ENCODE measurements at places on chromosomes 12 and 14.

GRCh38 chr14:100286484-100287191, 19.6 kb downstream of the SLC25A29 start:
- no peak for DNase-seq

- DNase-seq, result no peak
Measured at GRCh38 chr14:80498533-80498932, 287.2 kb upstream of the DIO2 start.

DNA sequence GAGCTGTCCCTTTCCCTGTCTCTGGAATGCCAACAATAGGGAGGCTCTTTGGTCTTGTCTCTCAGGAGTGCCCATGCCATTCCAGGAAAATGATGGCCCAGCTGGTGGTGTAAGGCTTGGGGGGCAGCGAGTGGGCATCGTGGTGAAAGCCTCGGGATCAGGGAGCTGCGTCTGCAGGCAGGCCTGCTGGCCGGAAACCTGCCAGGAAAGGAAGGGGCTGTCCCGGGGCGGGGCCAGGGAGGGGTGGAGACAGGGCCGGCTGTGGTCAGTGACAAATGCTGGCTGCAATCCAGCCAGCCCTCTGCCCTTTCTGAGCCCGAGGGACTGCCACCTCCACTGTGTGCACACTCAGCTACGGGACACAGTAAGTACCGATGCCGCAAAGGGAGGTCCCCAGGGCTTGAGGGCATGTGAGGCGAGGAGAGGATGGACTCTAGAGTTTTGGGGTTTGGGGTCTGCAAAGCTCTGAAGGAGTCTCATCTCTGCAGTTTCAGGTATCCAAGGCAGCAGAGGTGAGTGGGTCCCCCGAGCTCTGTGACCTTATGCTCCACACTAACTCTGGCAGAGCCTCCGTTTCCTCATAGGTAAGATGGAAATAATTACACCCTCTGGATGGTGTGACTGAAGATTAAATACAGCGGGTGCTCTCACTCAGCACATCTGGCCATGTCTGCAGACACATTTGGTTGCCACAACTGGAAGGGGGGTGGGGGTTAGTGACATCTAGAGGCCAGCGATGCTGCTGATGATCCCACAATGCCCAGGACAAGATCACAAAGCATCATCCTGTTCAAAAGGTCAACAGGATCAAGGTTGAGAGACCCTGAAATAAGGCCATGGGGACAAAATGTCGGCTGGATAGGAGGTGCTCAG, at the start of gene SERPINA5:
Gene SERPINA5 (plus strand): TSS at position 300 of the 873 bp plus-strand sequence. CDS start 5,937 bp downstream, outside the sequence.
- DNase-seq, result no peak

GRCh38 chr14:102229071-102229738, 75.8 kb downstream of the MOK start:
- no peak for DNase-seq

DNA sequence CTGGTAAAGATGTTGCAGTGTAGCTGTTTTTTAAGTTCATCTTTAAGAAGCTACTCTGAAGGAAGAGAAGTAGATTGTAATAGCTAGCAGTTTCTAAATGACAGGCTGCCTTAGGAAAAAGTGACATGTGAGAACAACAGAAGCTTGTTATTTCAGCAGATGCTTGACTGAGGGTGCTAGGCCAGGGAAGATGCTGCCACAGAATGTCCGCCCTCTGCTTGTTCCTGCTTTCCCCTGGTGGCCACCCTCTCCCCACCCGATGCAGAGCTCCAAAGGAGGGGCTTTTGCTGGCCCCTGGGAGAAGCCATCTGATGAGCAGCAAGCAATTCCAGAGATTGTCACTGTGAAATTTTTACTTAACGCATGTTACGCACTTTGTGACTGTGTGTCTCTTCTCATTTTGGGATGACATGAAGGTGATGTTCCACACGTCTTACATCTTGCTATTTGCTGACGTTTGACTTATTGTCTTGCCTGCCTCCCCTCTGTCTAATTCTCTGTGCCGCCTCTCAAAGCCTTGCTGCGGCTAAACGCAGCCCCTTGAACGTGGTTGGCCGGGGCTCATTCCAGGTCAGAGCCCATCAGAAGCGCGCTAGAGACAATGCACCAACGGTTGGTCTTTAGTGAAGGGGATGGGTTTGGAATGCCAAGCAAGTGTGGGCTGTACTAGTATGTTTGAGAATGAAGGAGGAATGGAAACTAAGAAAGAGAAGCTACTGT, 44.8 kb downstream of the WDR20 start:
- DNase-seq, result no peak

DNA sequence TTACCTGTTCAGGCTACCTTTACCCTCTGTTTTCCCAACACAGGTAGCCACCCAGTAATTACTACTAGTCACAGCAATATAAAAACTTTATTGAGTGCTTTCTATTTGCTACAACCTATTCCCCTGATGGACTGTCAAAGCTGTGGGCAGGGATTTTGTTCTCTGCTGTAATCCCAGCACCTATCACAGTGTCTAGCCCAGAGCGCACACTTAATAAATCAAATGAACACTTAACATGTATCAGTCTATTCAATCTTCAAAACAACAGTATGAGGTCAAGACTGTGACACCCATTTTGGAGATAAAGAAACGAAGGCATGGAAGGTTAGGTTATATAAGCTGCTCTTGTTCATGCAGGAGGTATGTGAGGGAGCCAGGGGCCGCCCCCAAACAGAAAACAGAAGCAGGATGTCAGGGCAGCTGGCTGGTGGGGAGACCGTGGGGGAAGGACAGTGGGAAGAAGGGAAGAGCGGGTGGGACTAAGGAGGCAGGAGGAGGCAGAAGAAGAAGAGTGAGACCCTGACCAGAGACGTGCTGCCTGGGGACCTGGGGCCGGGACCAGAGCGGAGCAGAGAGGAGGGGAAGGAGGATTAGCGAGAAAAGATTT, 1.7 kb downstream of the TNFRSF1A start:
- DNase-seq, result no peak

DNA sequence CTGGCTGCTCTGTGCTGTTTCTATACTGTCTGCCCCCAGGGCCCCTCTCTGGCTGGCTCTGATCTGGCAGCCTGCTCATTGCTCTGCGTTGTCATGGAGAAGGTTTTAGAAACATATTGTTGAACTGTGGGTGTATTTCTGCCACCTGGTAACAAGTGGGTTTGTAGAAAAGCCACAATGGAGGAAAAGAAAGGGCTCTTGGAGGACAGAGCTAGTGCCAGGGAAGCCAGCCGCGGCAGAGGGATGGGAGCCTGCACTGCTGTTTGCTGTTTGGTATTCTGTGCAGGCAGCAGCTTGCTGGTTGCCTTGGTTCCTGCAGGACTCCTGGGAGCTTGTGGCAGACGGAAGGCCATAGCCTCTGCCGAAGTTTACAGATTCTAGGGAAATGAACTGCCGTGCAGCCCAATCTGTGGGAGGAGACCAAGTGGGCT, 15.1 kb downstream of the CCDC177 start:
- no peak for DNase-seq

GRCh38 chr12:4874671-4875070, 35.0 kb upstream of the KCNA1 start:
- DNase-seq, result no peak

- no peak for DNase-seq
Measured at GRCh38 chr14:99562856-99563748, 40.9 kb downstream of the CCDC85C start.

- no peak for DNase-seq
Measured at GRCh38 chr14:45145214-45145613, 9.5 kb downstream of the FANCM start.

DNA sequence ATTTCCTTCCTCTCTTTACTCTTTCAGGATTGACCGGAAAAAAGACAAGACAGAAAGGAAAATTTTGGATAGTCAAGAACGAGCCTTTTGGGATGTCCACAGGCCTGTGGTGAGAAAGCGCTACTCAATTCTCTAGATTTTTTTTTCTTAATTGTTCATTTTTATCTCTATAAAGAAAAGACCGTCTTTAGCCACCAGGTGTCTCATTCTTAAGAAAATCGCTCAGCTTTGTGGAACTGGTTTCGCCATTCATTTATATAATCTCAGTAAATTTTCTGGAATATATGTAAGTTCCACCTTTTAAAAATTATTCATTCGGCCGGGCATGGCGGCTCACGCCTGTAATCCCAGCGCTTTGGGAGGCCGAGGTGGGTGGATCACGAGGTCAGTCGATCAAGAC, 421.1 kb downstream of the DPF3 start:
- DNase-seq, result no peak
